ENCODE measurements at places on chromosomes 11 and 22.

- no peak for DNase-seq
Observed at GRCh38 chr11:106172386-106172991, 95.0 kb downstream of the AASDHPPT start.

- DNase-seq, result no peak
Observed at GRCh38 chr11:2950825-2951224, 21.6 kb upstream of the PHLDA2 start.

DNA sequence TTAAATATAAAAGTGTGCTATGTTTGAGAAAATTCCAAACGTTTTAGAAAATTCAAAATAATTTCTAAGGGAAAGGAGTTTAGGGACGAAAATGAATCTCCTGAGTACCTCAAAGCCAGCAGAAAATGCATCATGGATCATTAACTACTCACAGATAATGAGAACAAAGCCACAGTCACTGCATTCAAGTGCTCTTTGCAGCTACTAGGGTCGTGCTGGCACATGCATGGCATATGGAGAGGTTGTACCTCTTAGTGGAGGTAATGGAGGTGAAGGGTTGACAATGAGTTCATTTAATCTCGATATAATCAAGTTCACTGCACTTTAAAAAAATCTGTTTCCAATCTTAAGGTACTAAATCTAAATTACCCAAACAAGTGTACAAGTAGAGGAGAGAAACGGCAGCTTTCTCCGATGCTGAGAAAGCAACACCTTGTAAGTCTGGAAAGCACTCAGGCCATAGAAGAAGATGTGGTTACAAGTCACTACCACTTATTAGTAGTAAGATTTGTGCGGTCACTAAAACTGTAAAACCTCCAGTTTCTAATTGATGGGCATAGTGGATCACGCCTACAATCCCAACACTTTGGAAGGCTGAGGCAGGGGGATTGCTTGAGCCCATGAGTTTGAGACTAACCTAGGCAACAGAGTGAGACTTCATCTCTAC is 261.1 kb upstream of the ANO3 start:
- DNase-seq, result no peak

DNA sequence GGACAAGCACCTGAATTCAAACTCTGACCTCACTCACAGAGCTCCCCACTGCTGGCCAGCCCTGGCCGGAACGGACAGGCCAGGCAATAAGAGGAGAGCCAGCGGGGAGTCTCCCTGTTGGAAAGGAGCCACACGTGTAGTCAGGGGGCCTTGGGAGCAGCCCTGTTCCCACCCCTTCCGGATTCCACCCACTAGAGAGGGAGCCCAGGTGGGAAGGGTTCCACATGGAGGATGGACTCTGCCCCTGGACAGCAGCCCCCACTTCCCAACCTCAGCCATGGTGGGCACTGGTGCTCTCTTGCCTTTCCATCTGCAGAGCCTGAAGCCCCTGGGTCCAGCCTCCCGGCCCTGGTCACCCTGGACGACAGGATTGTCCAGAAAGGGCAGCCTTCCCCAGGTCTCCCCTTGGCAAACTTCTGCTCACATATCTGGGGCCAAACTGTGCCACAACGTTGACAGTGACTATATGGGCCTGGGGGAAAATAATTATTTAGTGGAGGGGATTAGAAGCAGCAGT is 7.5 kb upstream of the APOBEC3A start:
- DNase-seq, result no peak

DNA sequence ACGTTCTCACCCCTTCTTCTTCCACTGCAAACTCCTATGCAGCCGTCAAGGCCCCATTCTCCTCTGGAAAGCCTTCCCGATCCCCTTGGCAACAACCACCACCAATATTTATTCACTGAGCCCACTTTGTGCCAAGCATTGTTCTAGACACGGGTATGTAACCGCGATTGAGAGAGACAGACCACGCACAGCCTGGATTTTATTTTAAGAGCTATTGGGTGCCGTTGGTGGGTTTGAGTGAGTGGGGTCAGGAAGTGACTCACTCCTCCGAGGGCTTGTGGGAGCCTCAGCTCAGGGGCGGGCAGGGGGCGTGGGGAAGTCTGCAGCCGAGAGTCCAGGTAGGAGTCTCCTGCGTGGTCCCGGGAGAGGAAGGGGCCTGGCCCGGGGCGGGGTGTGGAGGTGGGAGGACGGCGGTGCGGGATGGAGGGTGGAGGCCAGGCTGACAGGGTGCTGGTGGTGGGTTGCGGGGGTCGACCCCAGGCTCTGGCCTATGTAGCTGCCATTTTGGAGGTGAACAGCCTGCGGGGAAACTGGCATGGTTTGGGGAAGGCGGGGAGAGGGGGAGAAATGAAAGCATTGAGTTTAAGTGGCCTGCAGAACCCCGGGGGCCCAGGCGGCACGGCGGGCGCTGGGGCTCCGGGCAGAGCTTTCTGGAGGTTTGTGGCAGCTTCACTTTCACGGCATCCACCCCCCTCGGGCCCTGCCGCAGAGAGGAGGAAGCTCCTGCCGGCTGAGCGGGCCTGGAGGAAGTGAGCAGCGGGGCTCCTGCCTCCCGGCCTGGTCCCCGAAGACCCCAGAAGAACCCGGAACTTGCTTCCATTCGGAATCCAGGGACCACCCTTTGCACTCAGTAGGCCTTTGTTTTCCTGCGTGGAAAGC is 547 bp downstream of the PARVG start:
- DNase-seq, result peak; percentile 71

- no peak for DNase-seq
Observed at GRCh38 chr11:2551131-2551530, 106.3 kb downstream of the KCNQ1 start.

GRCh38 chr11:134571301-134571700 is 159.3 kb upstream of the B3GAT1 start:
- DNase-seq, result no peak
